ENCODE measurements at places on chromosomes 11 and 22.

DNA sequence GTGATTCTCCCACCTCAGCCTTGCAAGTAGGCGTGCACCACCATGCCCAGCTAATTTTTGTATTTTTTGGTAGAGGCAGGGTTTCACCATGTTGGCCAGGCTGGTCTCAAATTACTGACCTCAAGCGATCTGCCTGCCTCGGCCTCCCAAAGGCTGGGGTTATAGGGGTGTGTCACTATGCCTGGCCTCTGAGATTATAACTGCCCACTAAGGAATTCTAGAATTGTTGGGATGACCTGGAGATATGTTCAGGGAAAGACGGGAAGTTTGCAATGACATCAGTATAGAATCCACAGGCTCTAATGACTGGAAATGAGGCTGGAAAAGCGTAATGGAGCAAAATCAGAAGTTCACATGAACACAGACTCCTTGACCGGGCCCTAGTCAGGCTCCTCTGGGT lies 62.2 kb downstream of the CLMP start:
- DNase-seq, result no peak

- DNase-seq, result no peak
These were observed 63.9 kb upstream of the CSNK2A3 start for GRCh38 chr11:11416917-11417316.

GRCh38 chr22:47160781-47161520 lies 398.5 kb downstream of the TBC1D22A start:
- DNase-seq, result no peak

DNA sequence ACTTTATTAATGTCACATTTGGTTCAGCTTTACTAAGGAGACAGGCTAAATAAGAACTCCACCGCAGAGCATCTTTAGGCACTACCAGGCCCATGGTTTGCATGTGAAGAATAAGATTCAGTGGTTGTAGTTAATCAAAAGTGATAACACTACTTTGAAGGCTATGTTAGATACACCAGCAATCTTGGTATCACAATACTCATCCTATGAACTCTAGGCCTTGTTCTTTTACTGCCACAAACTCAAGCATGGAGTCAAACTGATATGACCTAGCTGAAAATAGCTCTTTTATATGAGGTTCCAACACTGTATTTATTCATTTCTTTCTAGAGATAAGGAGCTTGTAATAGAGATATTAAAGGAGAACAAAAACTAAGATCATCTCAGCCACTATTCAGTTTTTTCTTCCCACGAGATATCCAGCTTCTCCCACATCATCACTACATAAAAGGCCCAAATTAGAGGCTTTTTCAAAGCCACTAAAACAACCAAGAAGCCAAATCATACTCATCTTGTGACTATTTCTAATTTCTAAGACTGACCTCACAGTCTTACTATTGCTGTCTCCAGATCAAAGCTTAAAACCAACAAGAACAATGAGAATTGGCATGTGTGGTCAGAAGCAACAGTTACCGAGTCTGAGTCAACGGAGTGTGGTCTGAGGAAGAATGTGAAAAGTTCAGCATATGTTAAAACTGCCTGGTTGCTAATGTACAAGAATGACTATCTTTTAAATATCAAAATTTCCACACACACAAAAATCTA lies 25.1 kb upstream of the GUCY1A2 start:
- no peak for DNase-seq

GRCh38 chr11:10375280-10375971 lies 70.6 kb downstream of the ADM start:
- no peak for DNase-seq
